ENCODE measurements at places on chromosomes 6 and 20. TPM values are rescaled to one million over a fixed set of nuclear protein-coding genes. Genes with fewer than 3 reads are reported as not detected.

DNA sequence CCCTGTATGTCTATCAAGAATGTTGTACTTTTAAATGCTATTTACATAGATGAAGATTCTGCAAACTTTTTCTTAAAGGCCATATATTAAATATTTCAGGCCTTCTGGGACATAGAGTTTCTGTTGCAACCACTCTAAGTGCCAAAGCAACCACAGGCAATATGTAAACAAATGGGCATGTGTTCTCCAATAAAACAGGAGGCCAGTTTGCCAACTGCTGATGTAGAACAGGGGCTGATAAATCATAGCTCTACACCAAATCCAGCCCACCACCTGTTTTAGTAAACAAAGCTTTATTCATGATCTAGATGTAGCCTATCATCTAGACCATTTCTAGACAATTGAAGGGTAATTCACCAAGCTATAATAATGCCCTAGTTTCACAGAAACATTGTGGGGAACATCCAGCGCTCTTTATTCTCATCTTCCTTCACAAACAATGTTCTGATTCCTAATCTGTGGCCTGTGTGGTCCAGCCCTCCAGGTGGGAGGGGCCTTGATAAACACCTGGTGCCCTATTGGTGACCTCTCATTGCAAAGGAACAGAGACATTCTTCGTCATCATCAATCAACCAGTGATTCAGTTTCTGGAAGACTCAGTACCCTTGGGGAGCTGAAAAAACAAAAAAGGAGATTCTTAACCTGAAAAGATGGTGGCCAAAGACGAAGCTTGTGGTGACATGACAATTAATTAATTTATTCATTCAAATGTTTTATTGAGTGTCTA, 80.2 kb downstream of the PREP start:
- H3K4me1 ChIP-seq: peaks cover 86% of the 10 kb centered on the region
- H3K27ac ChIP-seq: peak overlapping the region; percentile 95
- peaks cover 9% of the 10 kb centered on the region for H3K36me3 ChIP-seq
- DNase-seq: no peak

GRCh38 chr6:136086686-136087085, 163.4 kb downstream of the MTFR2 start:
- H3K27ac ChIP-seq: no peak overlapping the region
- no peaks in the 10 kb centered on the region for H3K27me3 ChIP-seq
- no peaks in the 10 kb centered on the region for H3K4me1 ChIP-seq
- no peak for DNase-seq

DNA sequence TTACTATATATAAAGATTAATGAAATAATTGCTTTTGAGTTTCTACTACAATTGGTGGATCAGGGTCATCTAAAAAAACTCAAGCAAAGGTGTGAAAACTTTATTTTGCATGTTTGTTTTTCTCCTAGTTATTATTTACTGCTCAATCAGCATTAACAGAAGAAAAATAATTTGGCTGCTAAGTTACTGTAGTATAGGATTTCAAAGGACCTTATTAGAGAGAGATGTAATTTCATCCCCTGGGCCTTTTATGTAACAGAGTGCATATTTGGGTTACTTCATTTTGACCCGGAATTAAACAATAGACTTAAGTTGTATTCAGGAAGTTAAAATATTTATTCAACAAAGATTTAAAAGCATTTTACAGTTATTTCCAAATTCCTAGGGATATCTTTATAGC, 49.8 kb downstream of the EYA4 start:
- DNase-seq: no peak
- no peaks in the 10 kb centered on the region for H3K4me1 ChIP-seq
- H3K36me3 ChIP-seq: no peaks in the 10 kb centered on the region

GRCh38 chr6:168105813-168106632, 27.0 kb upstream of the FRMD1 start:
- peaks cover 12% of the 10 kb centered on the region for H3K27me3 ChIP-seq
- no peak for DNase-seq

GRCh38 chr6:133546098-133546497, 304.9 kb downstream of the EYA4 start:
- H3K27me3 ChIP-seq: peaks cover 12% of the 10 kb centered on the region
- H3K4me1 ChIP-seq: peaks cover 31% of the 10 kb centered on the region
- DNase-seq: no peak
- H3K27ac ChIP-seq: peak overlapping the region; percentile 90
- peak overlapping the region; percentile 69 for H3K4me3 ChIP-seq

DNA sequence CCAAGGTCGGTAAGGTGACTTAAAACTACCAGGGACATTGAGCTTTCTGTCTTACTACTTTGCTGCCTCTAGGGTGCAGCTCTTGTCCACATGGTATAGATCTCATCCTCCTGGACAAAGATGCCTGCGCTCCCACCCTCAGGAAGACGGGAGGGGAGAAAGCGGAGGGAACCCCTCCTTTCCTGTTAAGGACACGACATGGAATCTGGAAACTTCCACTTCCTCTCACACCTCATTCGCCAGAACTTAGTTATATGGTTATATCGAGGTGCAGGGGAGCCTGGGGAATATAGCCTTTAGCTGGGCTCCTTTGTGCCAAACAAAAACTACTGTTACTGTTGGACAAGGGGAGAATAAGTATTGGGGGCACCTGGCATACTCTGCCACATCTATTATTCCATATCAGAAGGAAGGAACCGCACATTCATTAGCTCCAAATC, 224.3 kb upstream of the TSHZ2 start:
- no peak overlapping the region for H3K4me3 ChIP-seq
- H3K27me3 ChIP-seq: no peaks in the 10 kb centered on the region
- H3K36me3 ChIP-seq: no peaks in the 10 kb centered on the region
- no peak for DNase-seq

DNA sequence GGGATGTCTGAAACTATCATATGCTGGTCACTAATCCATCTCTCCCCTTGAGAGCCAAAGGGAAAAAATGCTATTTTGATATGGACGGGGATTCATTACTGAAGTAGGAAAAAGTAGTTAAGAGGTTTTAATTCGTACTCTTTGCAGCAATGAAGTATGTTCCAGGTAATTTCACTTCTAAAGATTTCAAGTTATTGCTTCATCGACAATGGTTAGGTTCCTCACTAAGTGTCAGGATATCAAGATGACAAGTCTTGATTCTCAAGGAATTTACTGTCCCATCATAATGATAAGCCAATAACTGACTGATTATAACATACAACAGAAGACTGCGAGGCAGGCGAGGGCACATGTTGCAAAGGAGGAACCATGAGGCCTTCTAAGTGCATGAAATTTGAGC, 57.0 kb downstream of the GMDS start:
- no peaks in the 10 kb centered on the region for H3K4me1 ChIP-seq
- H3K27ac ChIP-seq: no peak overlapping the region
- no peaks in the 10 kb centered on the region for H3K27me3 ChIP-seq
- H3K36me3 ChIP-seq: no peaks in the 10 kb centered on the region

GRCh38 chr6:10564975-10565673, 44.0 kb downstream of the GCNT2 start:
- H3K27me3 ChIP-seq: peaks cover 3% of the 10 kb centered on the region
- H3K27ac ChIP-seq: peak overlapping the region; percentile 92
- no peak for DNase-seq
- no peaks in the 10 kb centered on the region for H3K36me3 ChIP-seq

GRCh38 chr6:35492258-35492973, 4.5 kb downstream of the TEAD3 start:
- DNase-seq: peak; percentile 54
- peaks cover 48% of the 10 kb centered on the region for H3K4me1 ChIP-seq
- peaks cover 10% of the 10 kb centered on the region for H3K27me3 ChIP-seq
- H3K27ac ChIP-seq: peak overlapping the region; percentile 89
- H3K4me3 ChIP-seq: peak overlapping the region; percentile 80

- no peak for DNase-seq
- H3K27me3 ChIP-seq: peaks cover 5% of the 10 kb centered on the region
- no peaks in the 10 kb centered on the region for H3K36me3 ChIP-seq
- no peak overlapping the region for H3K4me3 ChIP-seq
- H3K27ac ChIP-seq: no peak overlapping the region
- peaks cover 18% of the 10 kb centered on the region for H3K4me1 ChIP-seq
Measured at GRCh38 chr20:54345821-54346220, 129.6 kb upstream of the DOK5 start.

DNA sequence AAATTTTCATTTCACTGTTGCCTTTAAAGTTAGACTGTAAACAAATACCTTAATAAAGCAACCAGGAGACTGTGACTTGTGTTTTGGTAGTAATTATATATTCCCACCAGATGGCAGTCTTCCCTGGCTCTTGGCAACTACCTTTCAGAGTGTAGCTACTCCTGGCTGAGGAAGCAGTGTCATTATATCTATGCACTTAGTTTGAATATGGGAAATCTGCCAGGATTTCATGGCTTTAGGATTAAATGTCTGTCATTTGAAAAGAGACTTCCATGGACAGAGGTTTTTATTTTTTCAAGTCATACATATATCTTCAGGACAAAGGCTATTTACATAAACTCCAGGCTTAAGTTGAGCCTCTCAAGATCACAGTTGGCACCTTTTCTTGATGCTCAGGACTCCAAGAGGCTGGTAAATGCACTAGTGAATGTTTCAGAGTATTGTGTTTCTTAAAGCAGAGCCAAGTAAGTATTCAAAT, 160.1 kb downstream of the C6orf58 start:
- no peaks in the 10 kb centered on the region for H3K4me1 ChIP-seq
- no peak overlapping the region for H3K4me3 ChIP-seq
- H3K27ac ChIP-seq: no peak overlapping the region
- H3K27me3 ChIP-seq: no peaks in the 10 kb centered on the region
- no peaks in the 10 kb centered on the region for H3K36me3 ChIP-seq

- no peak overlapping the region for H3K27ac ChIP-seq
- H3K4me3 ChIP-seq: no peak overlapping the region
- no peak for DNase-seq
- peaks cover 27% of the 10 kb centered on the region for H3K4me1 ChIP-seq
- peaks cover 18% of the 10 kb centered on the region for H3K27me3 ChIP-seq
Measured at GRCh38 chr6:157240059-157240959, 83.0 kb downstream of the TMEM242 start.

DNA sequence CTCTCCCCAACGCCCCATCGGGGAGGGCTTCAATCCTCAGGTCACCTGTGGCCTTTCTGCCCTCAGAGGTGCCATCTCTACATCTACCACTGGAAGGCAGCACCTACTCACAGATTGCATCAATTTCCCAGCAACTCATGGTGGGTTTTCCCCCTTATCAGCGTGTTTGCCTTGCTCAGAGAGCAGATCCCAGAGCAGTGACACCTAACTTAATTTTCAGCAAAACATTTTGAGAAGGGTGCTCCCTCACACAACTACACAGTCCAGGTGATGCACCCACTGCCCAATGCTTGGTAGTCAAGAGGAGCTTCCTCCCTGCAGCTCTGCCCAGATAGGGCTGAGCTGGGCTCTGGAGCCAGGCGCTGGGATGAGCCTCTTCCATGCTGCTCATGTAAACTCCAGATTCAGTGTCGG, 48.2 kb downstream of the PLG start:
- no peak overlapping the region for H3K27ac ChIP-seq
- H3K27me3 ChIP-seq: no peaks in the 10 kb centered on the region
- H3K4me1 ChIP-seq: peaks cover 11% of the 10 kb centered on the region
- peak; percentile 40 for DNase-seq
- peaks cover 10% of the 10 kb centered on the region for H3K36me3 ChIP-seq

DNA sequence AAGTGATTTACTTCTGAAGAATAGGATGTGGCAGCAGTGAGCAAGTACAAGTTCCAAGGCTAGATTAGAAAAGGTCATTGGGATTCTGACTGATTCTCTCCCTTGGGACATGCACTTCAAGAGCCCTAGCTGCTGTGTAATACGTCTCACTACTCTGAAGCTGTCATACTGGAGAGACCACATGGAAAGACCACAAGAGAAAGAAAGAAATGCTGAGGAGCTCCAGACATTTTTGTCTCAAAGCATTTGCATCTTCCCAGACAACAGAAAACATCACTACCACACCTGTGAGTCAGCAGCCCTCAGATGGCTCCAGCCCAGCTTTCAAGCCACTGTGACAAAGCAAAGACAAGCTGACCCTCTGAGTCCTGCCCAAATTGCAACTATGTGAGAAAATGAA, 20.7 kb downstream of the TENT5A start:
- no peak overlapping the region for H3K4me3 ChIP-seq
- H3K4me1 ChIP-seq: no peaks in the 10 kb centered on the region
- no peak overlapping the region for H3K27ac ChIP-seq

- H3K4me3 ChIP-seq: no peak overlapping the region
- DNase-seq: no peak
- no peaks in the 10 kb centered on the region for H3K4me1 ChIP-seq
- no peaks in the 10 kb centered on the region for H3K36me3 ChIP-seq
- H3K27me3 ChIP-seq: no peaks in the 10 kb centered on the region
- no peak overlapping the region for H3K27ac ChIP-seq
Measured at GRCh38 chr6:127554435-127555006, 22.5 kb upstream of the C6orf58 start.

DNA sequence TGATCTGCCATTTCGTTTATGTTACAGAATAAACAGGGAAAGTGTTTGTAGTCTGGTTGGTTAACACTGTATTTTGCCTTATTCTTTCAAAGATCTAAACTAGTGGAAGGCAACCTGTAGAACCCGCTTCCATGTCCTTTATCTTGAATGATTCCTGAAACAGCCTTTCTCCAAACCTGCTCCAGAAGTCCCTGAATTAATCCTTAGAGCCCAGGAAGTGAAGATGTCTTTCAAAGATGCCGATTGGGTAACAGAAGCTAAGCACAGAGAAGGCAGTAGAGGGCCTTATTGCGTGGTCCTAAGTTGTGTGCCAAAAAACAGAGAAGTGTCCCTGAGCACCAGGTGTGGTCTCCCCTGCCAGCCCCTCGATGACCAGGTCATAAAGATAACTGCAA, 19.2 kb upstream of the ZSCAN16 start:
- peak overlapping the region; percentile 20 for H3K27ac ChIP-seq
- peaks cover 7% of the 10 kb centered on the region for H3K27me3 ChIP-seq

DNA sequence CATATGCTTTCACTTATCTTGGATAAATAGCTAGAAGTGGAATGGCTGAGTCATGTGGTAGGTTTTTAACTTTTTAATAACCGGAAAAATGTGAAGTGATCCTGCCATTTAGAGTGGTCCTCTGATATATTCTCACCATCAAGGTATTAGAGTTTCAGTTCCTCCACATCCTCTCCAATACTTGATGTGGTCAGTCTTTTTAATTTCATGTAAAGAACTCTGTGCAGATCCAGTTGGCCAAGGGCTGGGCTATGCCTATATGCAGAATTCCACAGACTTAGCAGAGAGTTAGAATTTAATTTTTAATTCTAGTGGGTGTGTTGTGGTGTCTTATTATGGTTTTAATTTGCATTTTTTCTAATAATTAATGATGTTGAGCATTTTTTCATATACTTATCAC, 141.1 kb downstream of the SYCP2 start:
- H3K27me3 ChIP-seq: peaks cover 7% of the 10 kb centered on the region
- H3K4me1 ChIP-seq: peaks cover 4% of the 10 kb centered on the region
- DNase-seq: no peak
- no peak overlapping the region for H3K27ac ChIP-seq

GRCh38 chr20:18416486-18416885, 50.3 kb downstream of the DZANK1 start:
- no peak overlapping the region for H3K4me3 ChIP-seq
- no peak overlapping the region for H3K27ac ChIP-seq
- H3K27me3 ChIP-seq: peaks cover 2% of the 10 kb centered on the region
- no peak for DNase-seq
- peaks cover 9% of the 10 kb centered on the region for H3K4me1 ChIP-seq

Gene FAM110A
- 152 TPM for total RNA-seq

Gene SLC26A8
- total RNA-seq: 0.29 TPM

Gene OOEP
- not detected for total RNA-seq

Gene ANKRD66
- not detected for total RNA-seq

Gene PRDM13
- 13.9 TPM for total RNA-seq

Gene BLCAP
- total RNA-seq: 97.2 TPM

Gene RSPH9
- total RNA-seq: 0.22 TPM

Gene DZANK1
- 6.4 TPM for total RNA-seq

Gene BPI
- total RNA-seq: not detected
